NCI-H1105 treated with DMSO at 0.1 percent for 48 hours (cell line): ENCODE measurements at places on chromosomes 1 and 21.

DNA sequence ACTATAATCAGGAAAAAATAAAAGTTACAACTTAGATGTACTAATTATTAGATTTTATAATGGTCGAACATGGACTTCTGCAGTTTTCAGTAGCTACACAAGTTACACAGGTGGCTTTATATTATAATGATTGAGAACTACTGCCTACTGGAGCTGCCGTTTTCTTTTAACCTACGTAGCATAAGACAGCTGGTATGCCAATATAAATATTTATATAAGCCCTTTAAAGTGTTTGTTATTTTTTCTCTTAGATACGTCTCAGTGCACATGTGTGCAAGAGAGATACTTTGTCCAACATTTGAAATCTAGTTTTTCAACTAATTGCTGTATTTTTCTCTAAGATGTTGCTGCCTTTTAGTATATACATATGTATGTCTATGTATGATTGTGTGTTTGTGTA lies 42.4 kb downstream of the PDC start:
- DNase-seq, result no peak

GRCh38 chr21:26798856-26799751 lies 46.1 kb downstream of the ADAMTS1 start:
- DNase-seq, result peak; percentile 7

DNA sequence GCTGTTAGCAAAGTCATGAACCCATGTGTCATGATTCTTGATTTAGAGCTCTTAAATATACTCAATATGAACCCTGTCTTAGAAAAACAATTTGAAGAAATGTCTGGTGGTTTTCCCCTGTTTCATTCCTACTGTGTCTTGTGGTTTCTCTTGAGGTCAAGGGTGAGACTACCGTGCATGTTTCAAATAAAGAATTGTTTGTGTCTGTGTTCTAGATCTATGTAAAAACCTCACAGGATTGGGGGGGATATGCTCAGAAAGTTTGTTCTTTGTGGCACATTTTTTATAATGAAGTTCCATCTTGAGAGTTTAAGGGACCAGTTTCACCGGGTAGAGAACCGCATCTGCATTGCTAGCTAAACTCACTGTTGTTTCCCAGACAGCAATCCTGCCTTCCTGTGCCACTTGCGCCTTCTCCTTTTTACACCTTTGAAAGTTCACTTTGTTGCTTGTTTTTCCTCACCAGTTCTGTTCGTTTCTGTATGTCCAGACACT lies 30.9 kb upstream of the CACYBP start:
- DNase-seq, result no peak

DNA sequence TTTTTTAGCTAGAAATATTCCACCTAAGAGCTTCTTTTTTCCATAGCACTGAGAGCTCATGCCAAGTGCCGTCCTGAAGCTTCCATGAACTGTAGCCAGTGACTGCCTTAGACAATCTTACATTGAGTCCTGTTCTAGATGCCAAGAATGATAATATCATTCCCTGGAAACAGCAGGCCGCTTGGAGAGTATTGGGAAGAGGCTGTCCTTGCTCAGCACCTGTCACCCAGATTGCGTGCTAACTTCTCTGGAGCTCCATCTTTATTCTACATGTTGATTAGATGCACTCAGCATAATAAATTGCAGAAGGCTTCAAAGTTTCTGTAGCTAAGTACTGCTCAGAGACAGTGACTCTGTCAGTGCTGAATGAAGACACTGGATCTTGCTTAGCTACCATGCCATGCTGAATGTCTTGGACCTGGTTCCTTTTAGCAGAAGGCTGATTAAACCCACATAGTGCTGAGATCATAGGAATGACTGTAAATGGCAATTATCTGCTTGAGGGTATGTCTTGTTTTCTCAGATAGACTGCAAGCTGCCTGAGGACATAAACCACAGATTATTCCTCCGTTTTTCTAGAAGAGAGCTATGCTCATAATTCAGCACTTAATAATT lies 83.1 kb upstream of the IRF2BP2 start:
- no peak for DNase-seq

DNA sequence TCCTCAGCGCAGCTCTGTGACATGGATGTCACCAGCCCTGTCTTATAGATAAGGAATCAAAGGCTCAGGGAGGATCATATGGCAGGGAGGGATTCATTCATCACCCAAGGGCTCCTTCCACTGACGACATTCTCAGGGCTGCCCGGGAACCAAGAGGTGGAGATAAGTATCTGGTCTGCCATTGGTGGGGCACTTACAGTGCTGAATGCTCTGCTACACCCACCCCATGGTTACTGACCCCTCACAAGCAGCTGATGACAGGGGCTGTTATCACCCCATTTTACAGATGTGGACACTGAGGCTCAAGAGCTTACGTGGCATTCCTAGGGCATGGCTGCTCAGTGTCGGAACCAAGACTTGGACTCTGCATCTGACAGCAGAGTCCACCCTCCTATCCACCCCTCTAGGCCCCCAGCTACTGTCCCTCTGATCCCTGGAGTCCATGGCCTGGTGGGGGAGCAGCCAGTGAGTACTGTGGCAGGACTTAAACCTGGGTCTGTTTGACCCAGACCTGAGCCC lies 155.1 kb downstream of the PTPRU start:
- DNase-seq, result no peak

GRCh38 chr1:201191653-201192260 lies 1.1 kb downstream of the IGFN1 start:
- no peak for DNase-seq

DNA sequence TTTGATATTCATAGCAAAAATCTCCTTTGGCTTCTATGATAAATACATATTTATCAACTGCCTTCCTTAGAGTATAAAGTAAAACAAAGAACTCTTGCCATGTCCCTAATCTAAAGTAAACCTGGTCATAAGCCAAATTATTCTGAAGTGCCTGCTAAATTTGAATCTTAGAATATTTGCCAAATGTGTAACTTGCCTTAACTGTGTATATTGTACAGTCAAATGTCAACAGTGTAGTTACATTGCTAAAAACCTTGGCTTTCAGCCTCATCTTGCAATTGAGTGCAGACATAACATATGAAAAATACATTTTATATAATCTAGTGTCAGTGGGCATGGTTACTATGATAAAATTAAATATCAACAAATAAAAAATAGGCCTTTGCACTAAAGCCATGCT lies 583.4 kb upstream of the ADAMTS5 start:
- DNase-seq, result no peak

GRCh38 chr1:171134204-171134923 lies 43.7 kb downstream of the FMO3 start:
- no peak for DNase-seq

GRCh38 chr1:113861641-113862040 lies 9.9 kb downstream of the PTPN22 start:
- no peak for DNase-seq

GRCh38 chr21:35504951-35505466 lies 455.9 kb upstream of the RUNX1 start:
- DNase-seq, result no peak

DNA sequence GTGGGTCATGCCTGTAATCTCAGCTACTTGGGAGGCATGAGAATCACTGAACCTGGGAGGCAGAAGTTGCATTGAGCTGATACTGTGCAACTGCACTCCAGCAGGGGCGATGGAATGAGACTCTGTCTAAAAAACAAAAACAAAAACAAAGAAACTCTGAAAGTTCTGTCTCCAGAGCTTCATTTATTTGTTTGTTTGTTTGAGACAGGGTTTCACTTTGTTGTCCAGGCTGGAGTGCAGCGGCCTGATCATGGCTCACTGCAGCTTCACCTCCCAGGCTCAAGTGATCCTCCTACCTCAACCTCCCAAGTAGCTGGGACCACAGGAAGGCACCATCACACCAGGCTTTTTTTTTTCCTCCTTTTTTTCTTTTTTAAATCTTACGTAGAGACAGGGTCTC lies 191.8 kb upstream of the TNR start:
- no peak for DNase-seq

GRCh38 chr21:17539323-17539722 lies 26.5 kb downstream of the CXADR start:
- no peak for DNase-seq

DNA sequence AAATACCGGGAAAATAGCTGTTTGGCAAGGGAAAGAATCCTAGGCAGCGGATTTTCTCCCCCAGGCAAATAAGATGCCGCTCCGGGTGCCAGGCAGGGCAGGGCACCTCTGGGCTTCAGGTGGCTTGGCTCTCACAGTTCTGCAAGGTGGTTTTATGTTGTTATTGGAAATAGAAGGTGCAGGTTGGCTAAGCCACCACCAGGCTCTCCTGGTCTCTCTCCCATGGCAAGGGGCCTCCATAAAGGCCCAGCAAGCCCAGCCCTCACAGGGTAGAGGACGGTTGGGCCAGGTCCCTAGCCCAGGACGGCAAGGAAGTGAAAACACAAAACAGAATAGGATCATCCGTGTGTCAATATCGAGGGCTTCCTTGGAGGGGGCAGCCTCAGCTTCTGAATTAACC lies 37.6 kb upstream of the GPR153 start:
- DNase-seq, result no peak

- DNase-seq, result no peak
These were observed 6.3 kb upstream of the ARID1A start for GRCh38 chr1:26689504-26689903.

- peak; percentile 88 for DNase-seq
These were observed 345.7 kb downstream of the ZNF326 start for GRCh38 chr1:90340606-90341005.

DNA sequence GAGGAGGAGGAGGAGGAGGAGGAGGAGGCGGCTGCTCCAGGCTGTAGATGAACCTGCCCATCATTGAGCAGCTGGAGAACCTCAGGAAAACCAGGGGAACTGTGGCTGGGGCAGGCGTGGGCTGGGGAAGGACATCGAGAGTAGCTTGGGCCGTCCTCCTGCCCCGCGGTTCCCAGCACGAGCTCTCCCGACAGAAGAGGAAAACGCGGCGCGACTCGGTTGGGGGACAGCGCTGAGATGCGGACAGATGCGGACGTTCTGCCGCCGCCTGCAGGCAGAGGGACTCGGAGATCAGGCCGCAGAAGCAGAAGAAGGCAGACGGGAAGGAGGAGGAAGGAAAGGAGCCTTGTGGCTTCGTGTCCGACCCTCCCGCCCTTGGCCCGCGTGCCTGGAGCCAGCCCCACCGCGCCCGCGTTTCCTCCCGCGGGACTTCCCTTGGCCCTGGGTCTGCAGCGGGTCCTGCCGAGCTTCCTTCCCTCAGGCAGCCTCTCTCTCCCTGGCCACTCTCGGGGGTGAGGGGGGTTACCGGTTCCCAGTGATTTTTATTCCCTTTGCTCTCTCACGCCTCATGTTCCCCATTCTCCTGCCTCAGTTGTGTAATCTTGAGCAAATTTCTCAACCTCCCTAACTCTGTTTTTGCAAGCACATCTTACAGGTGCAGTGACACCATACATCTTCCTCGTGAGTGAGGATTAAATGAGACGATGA lies 1.7 kb upstream of the TNFRSF9 start:
- no peak for DNase-seq

- DNase-seq, result no peak
These were observed 3.0 kb downstream of the BRDT start for GRCh38 chr1:91952187-91952586.

DNA sequence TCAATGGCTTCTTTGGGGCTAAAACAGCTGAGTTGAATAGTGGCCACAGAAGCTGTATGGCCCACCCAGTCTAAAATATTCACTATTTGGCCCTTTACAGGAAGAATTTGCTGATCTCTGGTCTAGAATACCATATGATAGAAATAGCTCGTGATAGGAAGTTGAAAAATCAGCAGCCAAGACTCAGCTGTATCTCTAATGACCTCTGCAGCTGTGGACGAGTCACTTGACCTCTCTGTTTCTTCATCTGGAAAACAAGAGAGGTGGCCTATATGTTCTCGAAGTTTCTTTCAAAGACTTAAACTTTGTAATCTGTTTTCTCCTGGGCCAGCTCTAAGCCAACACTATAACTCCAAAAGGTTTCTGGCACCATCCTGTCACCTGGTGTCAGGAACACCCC lies 129.2 kb downstream of the ZBTB18 start:
- no peak for DNase-seq

DNA sequence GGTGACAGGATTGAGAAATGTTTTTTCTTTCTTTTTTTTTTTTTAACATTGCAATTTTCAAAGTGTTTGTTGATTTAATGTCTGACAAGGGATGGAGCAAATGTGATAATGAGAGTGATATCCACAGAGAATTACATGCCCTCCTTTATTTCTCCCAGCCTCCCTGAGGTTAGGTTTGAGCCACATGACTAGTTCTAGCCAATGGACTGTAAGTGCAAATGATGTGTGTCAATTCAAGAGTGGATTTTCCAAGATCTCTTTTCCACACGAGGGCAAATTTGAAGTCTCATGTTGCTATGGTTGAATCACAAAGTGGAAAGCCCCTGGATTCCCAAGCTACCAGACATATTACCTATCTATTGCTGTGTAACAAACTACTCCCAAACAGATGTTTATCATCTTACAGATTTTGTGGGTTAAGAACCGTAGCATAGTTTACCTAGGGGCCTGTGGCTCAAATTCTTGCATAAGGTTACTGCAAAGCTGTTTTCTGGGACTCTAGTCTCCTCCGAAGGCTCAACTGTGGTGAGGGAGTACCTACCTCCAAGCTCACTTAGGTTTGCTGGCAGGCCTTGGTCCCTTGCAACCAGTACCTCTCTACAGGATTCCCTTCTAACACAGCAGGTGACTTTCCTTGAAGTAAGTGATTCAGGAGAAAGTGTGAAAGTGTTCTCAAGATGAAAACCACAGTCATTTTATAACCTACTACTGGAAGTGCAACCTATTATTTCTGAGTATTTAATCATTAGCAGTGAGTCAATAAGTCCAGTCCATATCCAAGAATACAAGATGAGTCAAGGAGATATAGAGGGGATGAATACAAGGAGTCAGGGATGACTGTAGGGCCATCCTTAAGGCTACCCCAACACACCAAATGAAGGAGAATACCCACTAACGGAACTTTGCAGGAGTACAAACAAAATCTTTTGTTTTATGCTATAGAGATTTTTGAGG lies 533.6 kb downstream of the PTPRC start:
- no peak for DNase-seq

DNA sequence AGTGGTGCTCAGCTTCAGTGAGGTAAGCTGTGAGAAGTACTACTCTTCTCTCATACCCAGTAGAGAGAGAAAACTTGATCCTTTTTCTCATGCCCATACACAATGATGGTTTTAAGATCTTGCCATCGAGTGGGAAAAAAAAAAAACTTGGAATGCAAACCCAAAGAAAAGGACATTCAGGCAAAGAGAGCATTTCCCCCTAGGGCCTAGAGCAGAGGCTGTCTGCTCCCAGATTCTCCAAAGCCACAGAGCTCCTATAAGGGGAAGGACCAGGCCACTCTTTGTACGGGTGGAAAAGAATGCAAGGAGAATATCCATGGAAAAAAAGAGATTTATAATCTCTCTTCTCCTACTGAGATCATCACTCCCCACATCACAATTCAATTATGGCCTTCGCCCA lies 34.9 kb downstream of the MROH9 start:
- no peak for DNase-seq

DNA sequence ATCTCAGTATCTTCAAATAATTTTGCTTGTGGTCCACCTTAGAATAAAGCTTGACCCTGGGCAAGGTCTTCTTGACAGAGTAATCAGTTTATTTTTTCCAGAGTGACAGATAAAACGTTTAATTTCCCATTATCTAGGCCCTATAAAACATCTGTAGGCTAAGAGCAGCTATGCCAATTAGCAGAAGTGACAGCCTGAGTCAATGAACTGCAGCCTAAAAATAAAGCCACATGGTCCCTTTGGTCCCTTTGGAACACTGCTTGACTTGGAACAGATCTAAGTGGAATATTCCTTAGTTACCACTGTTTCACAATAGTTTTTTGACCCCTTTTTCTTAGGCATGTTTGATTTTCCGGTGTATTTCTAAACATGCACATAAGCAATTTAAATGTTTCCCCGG lies 6.3 kb upstream of the RGS13 start:
- DNase-seq, result no peak

GRCh38 chr1:1004780-1005697 lies 5.1 kb upstream of the HES4 start:
- no peak for DNase-seq

GRCh38 chr1:65955071-65955470 lies 162.4 kb downstream of the PDE4B start:
- DNase-seq, result no peak
